ENCODE measurements at places on chromosomes 1 and 21. TPM values are rescaled to one million over a fixed set of nuclear protein-coding genes. Genes with fewer than 3 reads are reported as not detected.

DNA sequence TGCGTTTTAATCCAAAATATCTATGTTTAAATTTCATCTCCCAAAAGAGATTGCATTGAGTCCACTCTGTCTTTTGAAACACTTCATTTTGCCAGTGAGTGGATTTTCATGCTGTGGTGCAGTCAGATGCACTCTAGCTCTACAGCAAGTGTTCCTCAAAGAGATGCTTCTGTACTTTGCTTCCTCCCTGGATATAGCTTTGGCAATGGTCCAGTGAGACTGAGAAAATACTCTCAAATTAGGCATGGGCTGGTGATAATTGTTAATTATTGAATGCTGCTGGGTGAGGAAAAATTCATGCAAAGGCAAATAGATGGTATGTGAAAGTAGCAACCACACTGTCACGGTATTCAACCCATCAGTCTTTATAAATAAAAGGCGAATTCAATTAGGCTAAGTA lies 396.9 kb downstream of the ADGRL2 start:
- no peak for DNase-seq

- DNase-seq: no peak
Measured at GRCh38 chr1:21123287-21123948, 53.3 kb downstream of the EIF4G3 start.

DNA sequence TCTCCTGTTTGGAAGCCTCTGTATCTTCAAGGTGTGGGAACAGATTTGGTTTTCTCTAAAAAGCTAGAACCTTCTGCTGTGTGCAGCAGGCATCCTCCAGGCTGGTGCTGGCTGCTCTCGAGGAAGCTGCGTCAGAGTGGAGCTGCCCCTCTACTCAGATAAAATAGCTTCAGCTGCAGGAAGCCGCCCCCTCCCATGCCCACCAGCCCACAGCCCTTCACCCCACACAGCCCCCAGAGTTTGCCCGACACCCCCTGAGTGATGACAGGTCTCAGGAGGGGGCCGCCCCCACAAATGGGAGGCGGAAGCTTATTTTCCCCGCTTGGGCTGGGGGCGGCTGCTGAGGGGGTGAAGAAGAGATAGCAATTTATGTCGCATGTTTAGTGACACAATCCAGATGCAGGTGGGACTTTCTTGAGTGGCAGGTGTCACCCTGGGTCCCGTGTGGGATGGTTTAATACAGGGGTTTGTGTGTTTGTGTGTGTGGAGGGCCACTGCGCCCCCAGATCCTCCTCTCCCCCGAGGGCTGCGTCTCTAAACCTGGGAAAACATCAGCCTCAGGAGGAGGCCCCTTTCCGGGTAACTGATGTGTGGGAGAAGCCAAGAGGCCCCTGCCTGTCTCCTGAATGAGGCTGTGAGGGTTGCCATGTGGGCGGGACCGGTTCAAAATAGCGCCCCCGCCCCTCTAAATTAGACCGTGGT lies 55.4 kb downstream of the STUM start:
- no peak for DNase-seq

- DNase-seq: no peak
Measured at GRCh38 chr1:171084091-171084490, 6.6 kb upstream of the FMO3 start.

DNA sequence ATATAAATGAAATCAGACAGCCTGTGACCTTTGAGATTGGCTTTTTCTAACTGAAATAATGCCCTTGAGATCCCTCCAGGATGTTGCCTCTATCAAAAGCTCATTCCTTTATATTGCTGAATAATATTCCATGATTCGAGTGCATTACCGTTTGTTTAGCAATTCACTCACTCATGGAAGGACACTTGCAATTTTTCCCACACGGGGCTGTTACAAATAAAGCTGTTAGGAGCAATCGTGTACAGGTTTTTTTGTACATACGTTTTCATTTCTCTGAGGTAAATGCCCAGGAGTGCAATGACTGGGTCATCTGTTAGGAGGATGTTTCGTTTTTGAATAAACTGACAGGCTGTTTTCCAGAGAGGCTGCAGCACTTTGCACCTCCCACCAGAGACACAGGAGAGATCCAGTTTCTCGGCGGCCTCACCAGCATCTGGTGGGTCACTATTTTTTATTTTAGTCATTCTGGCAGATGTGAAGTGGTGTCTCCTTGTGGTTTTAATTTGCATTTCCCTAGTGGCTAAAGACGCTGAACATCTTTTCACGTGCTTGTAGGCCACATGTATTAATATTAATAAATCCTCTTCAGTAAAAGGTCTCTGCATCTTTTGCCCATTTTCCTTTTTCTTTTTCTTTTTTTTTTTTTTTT lies 11.0 kb downstream of the PRDM15 start:
- DNase-seq: no peak

- no peak for DNase-seq
Measured at GRCh38 chr1:222539951-222540597, 7.8 kb downstream of the HHIPL2 start.

GRCh38 chr1:166029196-166029945 lies 137.4 kb downstream of the FAM78B start:
- DNase-seq: no peak

DNA sequence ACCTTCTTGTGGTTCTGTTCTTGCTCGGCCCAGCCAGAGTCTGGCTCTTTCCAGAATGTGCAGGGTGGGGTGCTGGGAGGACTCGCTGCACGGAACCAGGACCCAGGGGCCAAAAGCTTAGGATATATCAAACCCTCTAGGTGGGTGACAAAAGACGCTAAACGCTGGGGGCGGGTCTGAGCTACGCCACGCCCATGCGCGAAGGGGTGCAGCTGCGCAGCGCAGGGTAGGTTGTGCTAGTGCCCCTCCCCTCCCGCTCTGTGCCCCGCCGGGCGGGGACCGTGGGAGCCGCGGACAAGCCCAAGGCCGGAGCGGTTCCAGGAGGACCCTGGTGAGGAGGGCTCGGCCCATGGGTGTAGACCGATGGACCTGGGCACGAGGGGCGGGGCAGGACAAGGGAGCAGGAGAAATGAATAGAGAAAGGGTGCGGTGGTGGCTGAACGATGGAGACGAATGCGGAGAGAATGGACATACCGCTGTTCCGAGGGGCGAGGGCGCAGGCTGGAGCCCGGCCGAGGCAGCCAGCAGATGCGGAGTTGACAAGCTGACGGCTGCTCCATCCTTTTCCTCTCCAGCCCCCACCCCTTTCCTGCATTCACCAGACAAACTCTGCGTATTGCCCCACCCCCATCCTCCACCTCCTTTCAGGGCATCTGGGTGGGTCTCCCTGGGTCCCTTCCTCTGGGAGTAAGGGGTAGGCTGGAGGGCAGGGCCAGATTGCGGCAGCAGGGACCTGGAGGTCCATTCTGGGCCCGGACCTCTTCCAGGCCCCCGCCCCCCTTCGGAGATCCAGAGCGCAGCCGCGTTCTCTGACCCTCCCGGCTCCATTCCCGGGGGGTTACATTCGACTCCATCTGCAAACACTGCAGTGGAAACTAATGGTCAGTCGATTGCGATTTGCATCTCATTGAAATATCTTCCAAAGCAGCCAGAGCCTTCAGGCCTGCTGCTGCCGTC lies at the start of gene RUSC1:
TSS of gene RUSC1 (plus strand) at position 234 of the 957 bp plus-strand sequence. CDS start 880 bp downstream, outside the sequence.
- DNase-seq: no peak

GRCh38 chr1:246629976-246630375 lies 63.7 kb downstream of the CNST start:
- no peak for DNase-seq

DNA sequence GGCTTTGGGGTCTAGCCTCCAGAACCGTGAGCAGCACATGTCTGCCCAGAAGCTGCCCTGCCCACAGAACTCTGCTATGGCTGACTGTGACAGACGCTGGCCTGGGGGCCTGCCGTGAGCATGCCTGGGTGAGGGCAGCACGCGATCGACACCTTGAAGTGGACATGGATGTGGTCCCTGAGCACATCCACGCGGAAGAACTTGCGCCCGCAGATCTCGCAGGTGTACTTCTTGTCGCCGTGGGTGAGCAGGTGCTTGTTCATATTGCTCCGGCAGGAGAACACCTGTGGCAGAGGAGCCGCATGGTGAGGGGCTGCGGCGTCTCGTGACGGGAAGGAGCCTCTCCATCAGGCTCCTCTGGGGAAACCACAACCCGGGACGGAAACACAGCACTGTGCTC lies 56.0 kb downstream of the PRDM15 start:
- no peak for DNase-seq

DNA sequence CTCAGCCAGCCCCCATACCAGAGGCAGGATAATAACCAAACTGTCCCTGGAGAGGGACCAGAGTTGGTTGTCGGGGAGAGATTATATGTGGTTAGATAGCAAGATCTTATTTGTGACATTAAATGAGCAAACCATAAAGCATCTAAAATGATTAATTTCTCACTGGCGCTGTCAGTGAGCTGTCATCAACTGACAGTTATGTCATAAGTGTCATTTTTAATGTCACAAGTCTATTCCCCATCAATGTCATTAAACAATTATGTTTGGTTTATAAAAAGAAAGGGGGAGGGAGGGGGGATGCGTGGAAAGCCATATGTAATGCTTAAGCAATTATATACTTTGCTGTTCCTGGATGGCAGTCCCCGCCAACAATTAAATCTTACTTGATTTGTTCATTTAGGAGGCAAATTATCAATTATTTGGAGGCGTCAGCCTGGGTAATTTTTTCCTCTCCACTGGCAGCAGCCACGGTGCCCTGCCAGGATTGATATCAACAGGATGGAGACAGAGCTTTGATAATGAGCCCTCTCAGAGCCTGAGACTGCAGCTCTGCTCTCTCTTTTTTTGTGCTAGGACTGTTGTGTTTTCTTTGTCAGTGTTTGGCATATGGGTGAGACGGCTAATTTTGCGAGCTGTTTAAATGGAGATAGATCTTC lies 333.6 kb upstream of the CAMK1G start:
- no peak for DNase-seq

GRCh38 chr1:93395195-93395594 lies 49.5 kb downstream of the DR1 start:
- no peak for DNase-seq

DNA sequence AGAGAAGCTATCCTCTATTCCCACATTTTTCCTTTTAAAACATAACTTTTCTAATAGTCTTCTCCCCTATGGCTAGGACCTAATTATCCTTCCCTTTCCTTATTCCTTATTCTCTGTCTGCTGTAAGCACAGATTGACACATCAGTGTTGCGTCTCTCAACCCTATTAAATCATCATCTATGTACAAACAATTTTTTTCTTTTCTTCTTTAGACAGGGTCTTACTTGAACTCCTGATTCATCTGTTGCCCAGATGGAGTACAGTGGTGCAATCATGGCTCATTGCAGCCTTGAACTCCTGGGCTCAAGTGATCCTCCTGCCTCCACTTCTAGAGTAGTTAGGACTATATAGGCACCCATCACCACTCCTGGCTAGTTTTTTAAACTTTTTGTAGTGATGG lies 8.3 kb downstream of the KLHDC9 start:
- DNase-seq: no peak

GRCh38 chr1:210739627-210740026 lies 394.3 kb downstream of the KCNH1 start:
- no peak for DNase-seq

DNA sequence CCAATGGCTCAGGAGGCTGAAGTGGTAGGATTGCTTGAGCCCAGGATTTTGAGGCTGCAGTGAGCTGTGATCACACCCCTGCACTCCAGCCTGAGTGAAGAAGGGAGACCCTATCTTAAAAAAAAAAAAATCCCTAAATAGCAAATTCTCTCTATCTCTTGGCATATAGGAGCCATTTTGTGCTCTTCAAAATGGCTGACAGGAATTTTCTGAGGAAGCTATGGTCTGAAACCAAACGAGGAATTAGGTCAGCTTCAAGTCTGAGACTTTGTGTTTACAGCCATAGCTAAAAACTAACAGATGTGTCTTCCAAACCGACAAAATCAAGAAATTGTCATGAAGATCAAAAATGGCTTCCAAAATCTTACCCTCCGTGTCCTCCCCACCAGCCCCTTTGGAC lies 10.6 kb downstream of the CD247 start:
- DNase-seq: no peak

DNA sequence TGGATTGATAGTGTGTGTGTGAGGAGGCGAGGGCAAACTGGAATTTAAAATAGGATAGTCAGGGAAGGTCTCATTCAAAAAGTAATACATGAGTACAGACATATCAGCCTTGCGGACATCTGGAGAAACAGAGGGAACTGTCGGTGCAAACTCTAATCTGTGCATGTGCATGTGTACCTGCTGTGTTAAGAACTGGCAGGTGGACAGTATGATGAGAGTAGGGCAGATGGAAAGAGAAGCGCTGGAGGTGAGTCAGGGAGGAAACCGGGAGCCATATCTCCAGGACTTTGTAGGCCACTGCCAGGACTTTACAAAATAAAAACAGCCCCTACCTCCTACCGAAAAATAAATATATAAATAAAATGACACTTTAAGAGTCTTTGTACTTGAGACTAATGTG lies 31.3 kb upstream of the MYBPHL start:
- no peak for DNase-seq

- DNase-seq: no peak
Measured at GRCh38 chr1:16166117-16166516, 10.2 kb upstream of the EPHA2 start.

DNA sequence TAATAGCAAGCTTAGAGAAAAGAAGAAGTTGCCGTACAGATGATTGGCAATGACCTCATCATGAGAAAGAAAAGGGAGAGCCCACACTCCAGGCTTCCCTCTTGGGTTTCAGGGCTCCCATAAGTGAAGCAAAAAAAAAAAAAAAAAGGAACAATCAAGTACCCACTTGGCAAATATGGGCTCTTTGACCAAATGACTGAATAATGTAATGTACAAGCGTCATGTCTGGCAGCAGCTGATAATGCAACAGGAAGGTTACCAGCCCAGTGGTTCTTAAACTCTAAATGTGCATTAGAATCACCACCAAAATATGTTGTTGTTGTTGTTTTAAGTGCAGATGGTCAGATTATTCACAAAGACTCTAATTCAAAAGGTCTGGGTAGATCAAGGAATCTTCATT lies 13.5 kb downstream of the TNFSF4 start:
- DNase-seq: no peak

CACNA1S gene
- total RNA-seq: 0.07 TPM

CSF3R gene
- 1.3 TPM for total RNA-seq

C8A gene
- not detected for total RNA-seq

UBL4B gene
- total RNA-seq: not detected

OLIG2 gene
- total RNA-seq: not detected

F5 gene
- 0.50 TPM for total RNA-seq

PDXK gene
- total RNA-seq: 275 TPM

APCS gene
- not detected for total RNA-seq

ELAVL4 gene
- total RNA-seq: not detected

CBS gene
- total RNA-seq: 202 TPM

OR2L2 gene
- total RNA-seq: 0.16 TPM

IKBKE gene
- 9.0 TPM for total RNA-seq

LELP1 gene
- not detected for total RNA-seq

All from Caco-2 (cell line).